ENCODE measurements at places on chromosomes 12 and 14.

GRCh38 chr12:116864371-116865160 is 16.7 kb downstream of the HRK start:
- no peak for DNase-seq

DNA sequence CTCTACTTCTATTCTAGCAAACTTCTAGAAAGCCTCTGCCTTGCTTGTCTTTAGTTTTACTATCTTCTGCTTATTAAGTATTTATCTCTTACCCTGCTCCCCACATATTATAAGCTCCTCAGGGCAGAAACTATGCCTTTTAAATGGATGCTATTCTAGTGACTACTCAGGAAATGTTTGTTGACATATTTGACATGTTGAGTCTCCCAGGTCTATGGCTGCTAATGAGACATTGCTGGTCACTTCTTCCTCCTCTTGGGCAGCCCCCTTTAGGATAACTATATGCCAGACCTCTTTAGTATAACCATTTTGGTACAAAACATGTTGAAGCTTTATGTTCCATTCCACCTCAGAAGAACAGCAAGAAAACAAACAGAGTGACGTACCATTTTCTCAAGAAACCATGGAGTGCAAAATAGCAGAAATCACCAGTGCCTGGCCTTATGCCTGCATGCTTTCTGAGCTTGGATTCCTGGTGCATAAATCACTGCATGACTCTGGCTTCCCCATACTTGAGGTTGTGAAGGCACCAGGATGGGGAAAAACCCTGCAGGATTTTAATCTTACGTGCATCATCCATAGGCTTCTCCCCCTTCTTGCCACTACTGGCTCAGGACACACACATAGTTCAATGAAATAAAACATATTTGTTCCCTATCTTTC is 202.6 kb downstream of the TMX1 start:
- DNase-seq, result no peak

GRCh38 chr14:77316872-77317301 is 3.8 kb downstream of the POMT2 start:
- DNase-seq, result peak; percentile 71

GRCh38 chr14:33062881-33063280 is 124.2 kb downstream of the NPAS3 start:
- DNase-seq, result no peak

- no peak for DNase-seq
Observed at GRCh38 chr12:62643486-62643885, 176.9 kb downstream of the MON2 start.

DNA sequence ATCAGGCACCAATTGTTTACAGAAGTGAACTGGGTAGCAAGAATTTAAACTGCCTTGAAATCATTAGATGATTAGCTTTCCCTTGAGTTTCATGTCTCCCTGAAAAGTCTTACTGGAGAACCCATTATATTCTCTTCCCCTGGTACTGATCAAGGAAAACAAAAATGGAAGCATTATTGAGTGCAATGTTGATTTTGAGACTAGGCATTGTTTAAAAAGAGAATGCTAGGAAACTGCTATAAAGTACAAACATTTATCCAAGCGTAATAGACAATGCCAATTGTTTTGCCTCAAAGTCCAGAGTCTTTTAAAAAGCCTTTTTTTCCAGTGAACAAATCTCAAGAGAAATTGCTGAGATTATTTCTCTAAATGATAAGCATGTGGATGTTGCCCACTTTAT is 197.0 kb downstream of the CCER1 start:
- no peak for DNase-seq

DNA sequence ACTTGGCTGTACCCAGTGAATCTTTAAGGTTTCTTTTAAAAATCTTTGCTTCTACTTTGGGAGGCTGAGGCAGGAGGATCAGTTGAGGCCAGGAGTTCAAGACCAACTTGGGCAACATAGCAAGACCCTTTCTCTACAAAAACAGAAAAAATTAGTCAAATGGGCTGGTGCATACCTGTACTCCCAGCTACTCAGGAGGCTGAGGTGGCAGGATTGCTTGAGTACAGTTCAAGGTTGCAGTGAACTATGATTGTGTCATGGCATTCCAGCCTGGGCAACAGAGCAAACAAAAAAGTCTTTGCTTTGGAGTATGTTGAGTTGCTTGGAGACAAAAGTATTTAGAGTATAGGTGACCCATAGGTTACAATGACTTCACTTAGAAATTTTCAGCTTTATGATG is 6.2 kb upstream of the DDX55 start:
- DNase-seq, result no peak

GRCh38 chr14:47365233-47365632 is 310.2 kb downstream of the MDGA2 start:
- DNase-seq, result no peak

GRCh38 chr12:80000831-80001230 is 65.9 kb upstream of the PPP1R12A start:
- no peak for DNase-seq

DNA sequence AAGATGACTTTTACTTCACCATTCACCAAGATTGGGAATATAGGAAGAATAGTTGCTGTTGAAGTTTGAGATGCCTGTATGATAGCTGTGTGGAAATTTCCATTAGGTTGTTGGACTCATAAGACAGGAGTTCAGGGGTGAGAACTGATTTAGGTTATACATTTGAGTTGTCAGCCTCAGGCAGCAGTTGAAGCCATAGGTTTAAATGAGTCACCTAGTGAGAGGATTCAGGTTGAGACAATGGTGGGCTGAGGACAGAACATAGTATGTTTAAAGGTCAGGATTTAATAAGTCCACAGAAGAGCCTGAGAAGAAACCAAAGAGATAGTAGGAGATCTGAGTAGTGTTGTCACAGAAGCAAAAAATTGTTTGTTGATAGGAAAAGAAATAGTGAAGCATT is 63.6 kb upstream of the MON2 start:
- DNase-seq, result no peak

GRCh38 chr12:105499205-105499604 is 168.7 kb downstream of the C12orf75 start:
- DNase-seq, result no peak

GRCh38 chr12:57735198-57735855 is 3.2 kb downstream of the AGAP2 start:
- no peak for DNase-seq

DNA sequence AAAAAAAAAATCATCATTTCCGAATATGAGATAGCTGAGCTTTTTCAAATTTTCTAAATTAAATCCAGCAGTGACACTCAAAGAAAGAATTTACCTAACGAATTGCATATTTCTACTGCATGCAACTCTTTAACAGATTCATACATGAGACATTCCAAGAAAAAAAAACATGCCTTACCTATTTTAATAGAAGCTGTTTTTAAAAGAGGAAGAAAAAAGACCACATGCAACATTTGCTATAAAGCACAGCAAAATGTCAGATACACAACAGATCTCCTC is 18.5 kb downstream of the CORO1C start:
- DNase-seq, result no peak

GRCh38 chr14:96863327-96863985 is 66.3 kb downstream of the VRK1 start:
- DNase-seq, result no peak

GRCh38 chr12:122202017-122202416 is 1.5 kb upstream of the B3GNT4 start:
- DNase-seq, result no peak

- DNase-seq, result no peak
Observed at GRCh38 chr12:108115123-108116121, 13.7 kb upstream of the WSCD2 start.

DNA sequence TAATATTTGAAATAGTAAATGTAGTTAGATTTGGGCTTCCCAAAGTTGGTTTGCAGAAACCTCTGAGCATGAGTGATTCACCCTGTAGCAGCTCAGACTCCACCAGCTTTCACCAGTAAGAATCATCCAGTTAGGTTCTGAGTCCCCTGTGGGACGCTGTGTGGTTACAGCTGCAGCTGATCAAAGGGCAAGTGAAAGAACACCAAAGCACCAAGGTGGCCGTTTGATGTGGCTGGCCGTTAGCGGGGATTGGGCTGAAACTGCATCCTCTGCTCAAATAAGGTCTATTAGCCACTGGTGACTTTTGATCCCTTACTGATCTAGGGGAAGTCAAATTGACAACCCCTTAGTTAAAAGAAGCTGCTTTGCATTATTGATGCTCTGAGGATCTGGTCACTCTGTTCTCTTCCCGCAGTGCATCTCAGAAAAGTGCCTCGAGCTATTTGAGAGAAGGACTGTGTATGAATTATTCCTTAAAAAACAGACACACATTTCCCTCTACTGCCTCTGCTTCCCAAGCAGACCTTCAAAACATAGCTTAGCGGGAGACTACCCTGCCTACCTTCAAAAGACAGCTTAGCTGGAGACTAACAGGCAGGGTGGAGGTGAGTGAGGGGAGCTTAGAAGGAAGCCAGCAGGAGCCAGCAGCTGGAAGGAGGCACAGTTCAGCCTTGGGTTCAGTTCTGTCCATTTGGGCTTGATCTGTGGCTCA is 3.7 kb downstream of the ABHD12B start:
- no peak for DNase-seq

Measured in right lobe of liver (tissue), 6 donors.